Eye (tissue), 1 donor: ENCODE measurements at places on chromosomes 3 and 15.

GRCh38 chr3:190424108-190424477 is 25.6 kb downstream of the TMEM207 start:
- no peak for DNase-seq

GRCh38 chr3:188150982-188151381 is 3.0 kb upstream of the LPP start:
- DNase-seq: no peak

DNA sequence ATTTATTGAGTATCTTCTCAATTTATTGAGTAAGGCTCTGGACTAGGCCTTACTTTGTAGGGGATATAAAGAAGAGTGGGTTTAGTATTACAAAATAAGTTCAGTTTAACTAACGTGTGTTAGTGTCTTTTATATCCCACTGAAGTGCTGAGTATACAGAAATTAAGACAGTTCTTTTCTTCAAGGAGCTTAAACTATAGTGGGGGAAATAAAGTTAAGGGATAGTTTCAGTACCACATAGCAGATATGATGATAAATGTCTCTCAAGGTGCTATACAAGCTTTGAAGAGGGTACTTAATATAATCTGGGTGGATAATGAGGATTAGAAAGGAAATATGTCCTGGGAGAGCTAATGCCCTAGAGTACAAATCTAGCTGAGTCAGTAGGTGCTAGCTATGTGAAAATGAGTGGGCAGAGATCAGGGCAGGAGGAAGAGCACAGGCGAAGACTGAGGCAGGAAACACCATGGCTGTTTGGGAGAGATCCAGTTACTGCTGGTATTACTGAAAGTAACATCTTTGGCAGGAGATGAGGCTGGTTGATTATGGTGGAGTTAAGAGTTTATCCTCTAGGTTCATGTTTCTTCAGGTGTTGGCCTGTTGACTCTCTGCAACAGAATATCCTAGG is 46.0 kb downstream of the TEX9 start:
- DNase-seq: no peak

- DNase-seq: no peak
These were observed 9.8 kb downstream of the ARPP19 start for GRCh38 chr15:52559022-52559421.

- peak; percentile 48 for DNase-seq
These were observed 147.8 kb downstream of the PLCL2 start for GRCh38 chr3:17032407-17033034.

GRCh38 chr3:98782824-98783500 is 19.8 kb downstream of the ST3GAL6 start:
- DNase-seq: no peak

DNA sequence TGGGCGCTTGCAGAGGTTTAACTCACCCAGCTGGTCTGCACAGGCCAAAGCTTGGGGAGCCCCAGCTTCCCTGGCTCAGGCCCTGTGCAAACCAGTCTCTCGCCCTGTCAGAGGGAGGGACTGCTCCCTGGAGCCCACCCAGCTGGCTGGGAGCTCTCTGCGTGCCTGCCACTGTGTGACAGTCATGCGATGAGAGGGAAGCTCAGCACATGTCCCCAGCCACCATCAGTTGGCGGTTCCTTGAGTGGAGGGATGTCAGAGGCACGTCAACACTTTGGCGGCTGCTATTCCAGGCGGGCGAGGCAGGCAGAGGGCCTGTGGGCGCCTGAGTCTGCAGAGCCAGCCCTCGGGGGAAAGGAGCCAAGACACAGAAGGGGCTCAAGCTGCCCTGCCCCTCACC is 324.6 kb downstream of the UACA start:
- DNase-seq: no peak

- no peak for DNase-seq
These were observed 43.5 kb downstream of the PHLDB2 start for GRCh38 chr3:111902534-111902933.

- DNase-seq: no peak
These were observed 60.0 kb upstream of the DCBLD2 start for GRCh38 chr3:98961161-98962155.

- no peak for DNase-seq
These were observed 183.2 kb downstream of the NEK10 start for GRCh38 chr3:27186013-27186412.

DNA sequence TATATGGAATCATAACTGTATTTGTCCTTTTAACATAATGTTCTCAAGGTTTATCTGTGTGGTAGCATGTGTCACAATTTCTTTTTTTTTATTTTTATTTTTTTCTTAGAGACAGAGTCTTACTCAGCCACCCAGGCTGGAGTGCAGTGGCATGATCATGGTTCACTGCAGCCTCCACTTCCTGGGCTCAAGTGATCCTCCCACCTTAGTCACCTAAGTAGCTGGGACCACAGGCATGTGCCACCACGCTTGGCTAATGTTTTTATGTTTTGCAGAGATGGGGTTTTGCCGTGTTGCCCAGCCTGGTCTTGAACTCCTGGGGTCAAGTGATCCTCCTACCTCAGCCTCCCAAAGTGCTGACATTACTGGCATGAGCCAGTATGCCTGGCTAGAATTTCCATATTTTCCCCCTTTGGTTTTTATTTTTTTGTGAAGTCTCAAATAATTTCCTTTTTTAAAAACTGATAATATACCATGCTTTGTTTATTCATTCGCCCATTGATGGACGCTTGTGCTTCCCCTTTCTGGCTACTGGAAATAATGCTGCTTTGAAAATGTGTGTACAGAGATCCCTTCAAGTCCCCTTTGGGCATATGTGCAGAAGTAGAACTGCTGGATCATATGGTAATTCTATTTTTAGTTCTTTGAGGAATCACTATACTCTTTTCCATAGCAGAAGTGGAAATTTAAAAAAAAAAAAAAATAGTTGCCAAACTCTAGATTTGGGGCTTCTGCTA is 28.4 kb downstream of the TMEM40 start:
- DNase-seq: no peak

DNA sequence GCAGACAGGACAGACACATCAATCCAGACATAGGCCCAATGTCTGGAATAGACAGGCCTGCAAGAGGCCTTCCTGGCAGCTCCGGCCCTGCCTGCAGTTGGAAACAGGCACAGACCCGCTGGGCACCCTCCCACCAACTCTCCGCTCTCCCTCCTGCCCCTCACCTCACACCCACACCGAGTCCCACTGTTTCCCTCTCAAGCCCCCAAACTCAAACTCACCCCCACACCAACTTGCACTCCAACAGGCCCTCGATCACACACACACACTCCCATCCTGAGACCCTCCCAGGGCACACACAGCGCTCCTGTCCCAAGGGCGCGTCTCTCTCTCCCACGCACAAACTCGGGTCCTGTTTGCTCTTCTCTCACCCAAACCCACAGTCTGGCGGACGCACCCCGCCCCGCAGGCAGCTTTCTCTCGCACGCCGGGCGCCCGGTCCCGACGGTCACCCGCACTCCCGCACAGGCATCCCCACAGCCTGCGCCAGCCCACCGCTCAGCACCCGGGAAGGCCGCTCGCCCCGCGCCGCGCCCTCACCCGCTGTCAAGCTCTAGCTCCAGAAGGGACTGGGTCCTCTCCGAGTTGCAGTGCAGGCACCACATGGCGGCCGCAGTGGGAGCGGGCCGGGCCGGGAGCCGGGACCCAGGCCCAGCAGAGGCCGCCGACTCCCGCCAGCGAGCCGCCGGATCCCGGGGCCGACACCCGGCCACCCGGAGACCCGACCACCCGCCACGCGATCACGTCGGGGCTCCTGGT is 106.2 kb downstream of the IQSEC1 start:
- peak; percentile 78 for DNase-seq

DNA sequence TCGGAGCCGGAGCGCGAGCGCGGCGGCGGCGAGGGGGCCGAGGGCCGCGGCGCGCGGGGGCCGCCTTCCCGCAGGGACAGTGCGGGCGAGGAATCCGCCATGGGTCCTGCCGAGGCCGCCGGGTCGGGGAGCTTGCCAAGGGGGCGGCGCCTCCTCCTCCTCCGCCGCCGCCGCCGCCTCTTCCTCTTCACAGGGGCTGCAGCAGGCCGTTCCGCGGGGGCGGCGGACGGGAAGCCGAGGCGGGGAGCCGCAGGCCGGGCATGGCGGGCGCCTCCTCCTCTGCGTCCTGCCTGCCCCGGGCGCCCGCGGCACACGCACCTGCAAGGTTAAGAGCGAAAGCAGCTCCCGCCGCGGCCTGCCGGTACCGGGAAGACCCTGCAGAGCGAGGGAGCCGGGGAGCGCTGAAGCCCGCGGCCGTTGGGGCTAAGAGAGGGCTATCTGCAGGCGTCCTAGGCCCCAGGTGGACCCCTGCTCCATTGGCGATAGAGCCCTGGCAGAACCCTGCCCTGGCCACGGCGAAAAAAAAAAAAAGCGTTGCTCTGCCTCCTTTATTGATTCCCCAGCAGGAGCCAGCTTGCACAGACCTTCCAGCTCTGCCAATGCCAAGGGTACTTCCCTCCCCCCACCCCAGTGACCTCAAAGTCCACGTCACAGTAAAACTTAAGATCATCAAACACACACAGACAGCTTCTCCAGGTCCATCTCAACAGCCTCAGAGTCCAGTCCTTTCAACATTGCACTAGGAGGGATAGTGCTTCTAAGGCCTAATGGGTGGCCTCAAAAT is at the start of gene LYSMD2:
LYSMD2 (minus strand) TSS at position 134 of the 784 bp plus-strand sequence; CDS start at position 101, 33 bp downstream.
- peak; percentile 75 for DNase-seq

GRCh38 chr15:35698966-35699575 is 153.1 kb upstream of the DPH6 start:
- DNase-seq: no peak

- peak; percentile 44 for DNase-seq
These were observed 45.0 kb downstream of the SOX2 start for GRCh38 chr3:181756645-181757297.

DNA sequence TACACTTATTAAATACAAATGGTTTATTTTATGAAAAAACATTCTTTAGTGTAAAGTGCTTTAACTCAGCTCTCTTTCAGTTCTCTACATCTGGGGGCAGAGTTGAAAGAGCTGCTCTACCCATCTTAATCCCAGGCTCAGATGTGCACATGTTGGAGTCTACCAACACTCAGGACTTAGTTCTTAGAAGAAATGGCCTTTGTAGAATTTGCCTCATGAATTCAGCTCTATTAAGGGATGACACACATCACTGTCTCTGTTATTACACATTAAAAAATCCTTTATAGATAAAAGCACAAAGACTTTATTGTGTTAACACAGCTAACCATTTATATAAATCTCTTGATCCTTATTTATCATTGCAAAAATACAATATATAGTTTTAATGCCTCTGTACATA is 31.7 kb upstream of the GSK3B start:
- no peak for DNase-seq

GRCh38 chr15:51327081-51327480 is 11.3 kb downstream of the CYP19A1 start:
- peak; percentile 31 for DNase-seq

DNA sequence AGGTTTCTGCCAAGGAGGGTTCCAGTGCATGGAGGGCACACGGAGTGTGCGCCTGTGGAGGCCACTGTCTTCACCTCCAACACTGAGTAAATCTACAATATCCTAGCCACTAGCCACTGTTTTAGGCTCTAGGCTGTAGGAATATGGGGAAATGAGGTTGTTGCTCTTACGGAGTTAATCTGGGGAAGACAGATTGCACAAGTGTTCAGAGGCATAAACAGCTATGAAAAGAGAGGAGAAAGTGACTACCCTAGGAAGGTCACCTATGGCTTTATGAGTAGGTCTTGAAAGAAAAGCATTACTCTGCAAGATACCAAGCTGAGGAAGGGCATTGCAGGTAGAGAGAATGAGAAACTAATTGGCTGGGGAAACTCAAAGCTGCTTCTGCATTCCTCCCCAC is 85.7 kb downstream of the CYP19A1 start:
- DNase-seq: no peak

- DNase-seq: no peak
These were observed 84.8 kb downstream of the XXYLT1 start for GRCh38 chr3:195186041-195186709.

DNA sequence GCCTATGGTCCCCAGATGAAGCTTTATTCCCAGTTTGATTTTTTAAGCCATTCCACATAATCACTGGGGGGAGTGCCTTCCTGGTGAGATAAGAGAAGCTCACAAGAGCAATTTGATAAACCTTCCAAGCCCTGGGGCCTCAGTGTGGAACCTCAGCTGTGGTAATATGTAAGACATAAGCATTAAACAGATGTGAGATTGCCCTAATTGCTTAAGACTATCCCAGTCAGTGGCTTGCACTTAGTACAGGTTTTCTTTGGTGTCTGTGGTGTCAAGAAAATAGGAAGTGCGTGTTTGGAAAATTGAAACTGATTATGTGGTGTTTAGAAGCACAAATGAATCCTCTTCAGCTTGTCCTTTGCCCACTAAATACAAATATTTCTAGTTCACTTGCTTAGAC is 54.3 kb downstream of the LRRN1 start:
- DNase-seq: no peak

DNA sequence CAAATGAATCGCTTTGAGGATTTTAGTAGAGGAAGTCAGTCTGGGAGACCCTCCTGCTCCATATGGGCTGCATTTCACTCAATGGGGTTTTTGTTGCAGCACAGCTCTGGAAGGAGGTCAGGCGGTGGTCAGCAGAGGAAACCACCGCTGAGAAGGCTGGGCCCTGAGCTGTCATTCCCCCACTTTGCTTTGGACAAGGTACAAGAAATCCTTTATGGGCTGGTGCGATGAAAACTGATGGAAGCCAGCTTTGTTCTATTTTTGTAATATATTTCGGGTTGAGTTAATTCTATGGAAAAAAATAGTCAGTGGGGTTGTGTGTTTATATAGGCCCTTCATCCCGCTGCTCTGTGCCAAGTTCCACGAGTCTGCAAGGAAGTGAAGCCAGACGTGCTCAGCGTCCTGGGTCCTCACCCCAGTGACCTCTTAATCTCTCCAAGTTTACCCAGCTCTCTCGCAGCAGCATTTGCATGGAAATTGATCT is 157.1 kb upstream of the TMC3 start:
- DNase-seq: peak; percentile 84

- DNase-seq: no peak
These were observed 28.8 kb upstream of the HDAC11 start for GRCh38 chr3:13451301-13451673.

DNA sequence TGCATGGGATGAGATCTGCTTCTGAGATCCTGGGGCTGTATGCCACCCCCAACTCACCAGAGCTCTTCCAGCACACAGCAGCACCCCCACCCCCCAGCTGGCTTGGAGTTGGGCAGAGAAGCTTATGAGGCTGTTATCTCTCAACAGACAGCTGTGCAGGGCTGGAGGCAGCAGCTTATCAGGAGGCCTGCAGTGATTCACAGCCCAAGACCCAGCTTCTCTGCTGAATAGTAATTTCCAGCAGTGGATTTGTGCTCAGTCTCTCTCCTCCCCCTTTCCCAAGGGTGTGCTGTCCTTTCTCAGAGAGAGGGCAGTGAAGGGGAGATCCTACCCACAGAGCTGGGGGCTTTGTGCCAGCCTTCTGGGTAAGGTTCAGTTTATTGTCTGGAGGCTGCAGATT is 2.1 kb downstream of the RPP25 start:
- no peak for DNase-seq

- no peak for DNase-seq
These were observed 268.6 kb upstream of the SLITRK3 start for GRCh38 chr3:165464736-165465135.
